ENCODE measurements at places on chromosomes 4 and X.

DNA sequence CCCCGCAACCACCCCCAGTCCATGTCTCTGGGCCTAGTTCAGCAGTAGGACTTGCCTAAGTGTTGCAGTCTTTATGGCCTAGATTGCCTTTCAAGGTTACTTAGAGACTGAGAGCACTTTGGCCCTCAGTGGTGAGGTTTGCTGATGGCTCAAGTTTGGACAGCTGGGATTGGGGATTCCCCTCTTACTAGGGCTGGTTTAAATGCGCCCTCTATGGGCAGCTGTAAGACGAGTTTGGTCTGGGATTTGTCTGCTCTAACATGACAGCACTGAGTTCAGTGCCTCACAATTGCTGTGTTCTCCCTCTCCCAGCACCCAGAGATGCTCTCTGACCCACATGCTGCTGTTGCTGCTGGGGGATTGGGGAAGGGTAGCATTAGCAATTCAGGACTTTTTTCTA is 23.1 kb downstream of the DACH2 start:
- DNase-seq, result no peak

- DNase-seq, result no peak
Measured at GRCh38 chr4:17060230-17060629, 161.8 kb upstream of the LDB2 start.

- peak; percentile 54 for DNase-seq
Measured at GRCh38 chrX:56232221-56233082, at the start of gene KLF8. TSS of gene KLF8 (plus strand) at chrX:56232356. CDS start at chrX:56233335, 979 bp downstream.

DNA sequence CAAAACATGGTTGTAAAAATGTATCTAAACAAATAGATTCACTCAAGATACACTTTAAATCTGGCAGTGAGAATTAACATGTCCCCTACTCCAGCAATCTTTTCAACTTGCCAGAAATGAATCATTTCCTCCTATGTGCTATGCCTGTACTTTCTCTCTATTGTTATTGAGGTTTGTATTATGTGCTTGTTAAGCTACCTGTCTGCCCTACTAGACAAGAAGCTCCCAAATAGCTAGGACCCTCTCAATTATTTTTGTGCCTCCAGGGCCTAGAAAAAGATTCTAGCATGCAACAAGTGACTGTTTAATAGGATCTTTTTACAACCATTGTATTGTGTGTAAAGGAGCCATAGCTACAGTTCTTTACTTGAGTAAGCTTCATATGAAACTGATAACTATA is 3.5 kb upstream of the SAP30 start:
- no peak for DNase-seq

DNA sequence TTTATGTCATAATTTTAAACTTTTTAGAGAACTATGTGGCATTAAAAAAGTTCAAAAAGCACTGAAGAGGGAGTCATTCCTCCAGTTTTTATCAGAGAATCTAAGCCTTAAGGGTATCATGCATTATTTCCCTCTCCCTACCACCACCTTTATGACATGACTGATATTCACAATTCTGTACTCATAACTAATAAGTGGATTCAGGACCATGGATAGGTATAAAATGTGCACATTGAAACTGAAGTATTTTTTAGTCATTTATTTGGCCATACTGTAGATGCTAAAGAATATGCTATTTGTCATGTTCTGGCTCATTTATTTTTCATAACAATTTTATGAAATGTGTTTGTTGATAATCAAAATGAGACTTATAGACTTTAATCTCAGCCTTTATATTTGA is 897.5 kb upstream of the AGA start:
- DNase-seq, result no peak

DNA sequence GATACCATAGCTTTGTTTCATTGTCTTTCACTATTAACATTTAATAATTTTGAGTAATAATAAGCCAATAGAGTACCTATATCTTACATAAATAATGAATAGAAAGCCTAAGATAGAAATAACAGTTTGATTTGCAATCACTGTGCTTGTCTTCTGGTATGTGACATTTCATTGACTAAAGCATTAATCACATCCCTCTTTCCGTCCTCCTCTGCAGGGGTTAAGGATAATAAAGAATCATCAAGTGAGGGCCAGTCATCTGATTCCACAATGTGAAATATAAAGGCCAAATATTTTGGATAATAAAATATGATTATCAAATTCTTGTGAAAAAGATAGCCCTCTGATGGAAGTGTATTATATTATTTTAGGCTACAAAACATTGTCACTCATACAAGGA is 2073.4 kb downstream of the ARAP2 start:
- DNase-seq, result no peak

GRCh38 chr4:26257850-26258249 is 63.0 kb upstream of the RBPJ start:
- DNase-seq, result no peak

- peak; percentile 85 for DNase-seq
Measured at GRCh38 chr4:7192252-7193029, at the start of gene SORCS2. TSS of gene SORCS2 (plus strand) at chr4:7192538.

- no peak for DNase-seq
Measured at GRCh38 chr4:130131536-130131935, 1035.6 kb downstream of the C4orf33 start.
